ENCODE measurements at places on chromosomes 16 and 17.

DNA sequence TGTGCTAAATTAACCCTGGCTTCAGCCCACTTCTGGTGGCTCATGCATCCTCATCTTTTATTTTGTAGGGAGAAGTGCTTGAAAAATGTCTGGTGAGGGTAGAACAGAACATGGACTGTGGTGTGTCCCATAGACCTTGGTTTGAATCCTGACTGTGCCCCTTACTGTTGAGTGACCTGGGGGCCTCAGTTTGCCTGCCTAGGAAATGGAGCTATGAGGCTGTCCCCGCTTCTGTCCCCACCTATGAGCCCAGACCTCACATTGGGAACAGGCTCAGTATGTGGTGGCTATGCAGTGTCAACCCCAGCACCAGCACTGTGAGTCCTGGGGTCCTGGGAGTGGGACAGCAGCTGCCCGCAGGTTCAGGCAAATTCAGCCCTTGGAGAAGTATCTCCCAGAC, 186.3 kb upstream of the GSE1 start:
- no peak for DNase-seq

- no peak for DNase-seq
Measured at GRCh38 chr16:85395207-85395912, 217.8 kb upstream of the GSE1 start.

DNA sequence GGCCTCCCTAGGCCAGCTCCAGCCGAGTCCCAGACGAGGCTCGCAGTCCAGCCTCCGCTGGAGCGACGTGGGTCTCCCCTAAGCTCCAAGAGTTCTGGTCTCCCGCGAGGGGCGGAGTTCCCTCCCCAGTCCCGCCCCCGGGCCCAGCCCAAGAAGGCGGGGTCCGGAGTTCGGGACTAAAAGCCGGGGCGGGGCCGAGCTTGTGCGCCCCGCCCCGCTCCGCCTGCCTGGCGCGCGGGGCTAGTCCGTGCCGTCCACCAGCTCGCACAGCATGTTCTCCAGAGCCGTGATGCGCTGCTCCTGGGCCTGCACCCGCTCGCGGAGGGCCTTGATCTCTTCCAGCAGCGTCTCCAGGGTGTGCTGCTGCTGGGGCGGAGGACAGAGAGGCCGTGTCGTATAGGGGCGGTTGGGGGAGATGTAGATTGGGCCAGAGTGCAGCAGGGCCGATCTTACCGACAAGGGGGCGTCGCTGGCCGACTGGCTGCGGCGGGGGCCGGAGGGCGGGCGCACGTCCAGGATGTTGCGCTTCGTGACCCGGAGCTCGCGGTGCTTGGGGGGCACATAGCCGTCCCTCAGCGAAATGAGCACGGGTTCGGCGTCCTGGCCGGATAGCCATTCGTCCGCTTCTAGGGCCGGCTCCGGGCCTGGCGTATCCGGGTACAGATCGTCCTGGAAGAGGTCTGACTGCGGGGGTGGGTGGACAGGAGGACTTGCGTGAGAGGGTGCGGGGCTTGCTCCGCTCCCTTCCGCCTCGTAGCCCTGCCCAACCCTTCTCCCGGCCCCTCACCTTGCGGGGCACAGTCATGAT, 7.0 kb downstream of the CORO6 start:
- peak; percentile 74 for DNase-seq

GRCh38 chr16:65032387-65032786, 89.5 kb downstream of the CDH11 start:
- DNase-seq, result no peak

- DNase-seq, result peak; percentile 68
Measured at GRCh38 chr17:41738077-41738800, 3.8 kb upstream of the HAP1 start.

- no peak for DNase-seq
Measured at GRCh38 chr16:54175169-54175551, 111.4 kb downstream of the IRX3 start.

GRCh38 chr17:10105513-10106001, 92.8 kb downstream of the GAS7 start:
- no peak for DNase-seq

GRCh38 chr16:2233872-2234812, 2.1 kb upstream of the DNASE1L2 start:
- DNase-seq, result no peak

- DNase-seq, result no peak
Measured at GRCh38 chr16:80006241-80007215, 406.0 kb upstream of the MAF start.

DNA sequence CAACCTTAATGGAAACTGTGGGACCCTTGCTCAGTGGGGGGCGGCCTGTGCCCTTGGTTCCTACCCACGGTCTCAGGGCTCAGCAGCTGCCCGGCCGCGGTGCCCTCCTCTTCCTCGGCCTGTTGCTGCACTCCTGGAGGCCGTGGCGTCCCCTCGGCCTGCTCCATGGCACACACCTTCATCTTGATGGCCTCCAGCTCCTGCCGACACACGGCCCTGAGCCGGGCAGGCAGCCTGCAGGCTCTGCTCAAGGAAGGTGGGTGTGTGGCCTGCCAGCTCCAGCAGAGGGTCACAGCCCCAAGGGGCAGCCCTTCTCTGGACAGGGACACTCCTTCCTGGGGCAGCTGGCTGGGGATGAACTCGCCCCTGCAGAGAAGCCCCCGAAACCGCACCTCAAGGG, 718 bp downstream of the PABPN1L start:
- no peak for DNase-seq

DNA sequence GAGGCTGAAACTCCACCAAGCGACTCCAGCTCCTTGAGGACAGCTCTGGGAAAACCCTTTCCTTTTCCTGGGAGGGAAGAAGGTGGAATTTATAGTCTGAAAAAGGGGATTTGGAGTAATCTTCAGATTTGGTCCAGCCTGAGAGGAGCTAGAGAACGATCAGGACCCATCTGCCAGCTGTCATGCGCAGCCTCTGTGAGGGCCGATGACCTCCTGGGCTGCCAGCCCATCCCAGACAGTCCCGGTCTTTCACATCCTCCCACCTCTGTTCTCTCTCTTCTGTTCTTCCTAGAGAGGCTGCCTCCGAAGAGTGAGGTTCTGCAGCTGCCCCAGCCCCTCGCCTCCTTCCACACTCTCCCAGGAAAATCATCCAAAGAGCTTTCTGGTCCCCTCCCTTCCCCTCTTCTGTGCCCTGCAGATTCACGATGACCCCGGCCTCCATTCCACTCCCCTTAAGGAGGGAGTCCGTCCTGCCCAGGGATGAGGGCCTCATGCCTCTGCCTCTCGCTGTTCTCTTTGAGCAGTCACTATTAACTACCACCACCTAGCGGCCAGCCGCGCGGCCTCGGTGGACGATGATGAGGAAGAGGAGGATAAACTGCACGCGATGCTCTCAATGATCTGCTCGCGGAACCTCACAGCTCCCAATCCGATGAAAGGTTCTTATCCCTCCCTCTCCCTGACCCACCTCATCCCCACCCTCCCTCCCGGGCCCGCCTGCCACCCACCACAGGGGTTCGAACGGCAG, 29.6 kb downstream of the SGSM2 start:
- DNase-seq, result no peak

GRCh38 chr17:35345926-35346771, 27.3 kb downstream of the SLFN11 start:
- no peak for DNase-seq

- no peak for DNase-seq
Measured at GRCh38 chr16:88904676-88905365, 38.4 kb upstream of the PABPN1L start.

GRCh38 chr17:41965694-41966462, 717 bp upstream of the CNP start:
- peak; percentile 44 for DNase-seq

- no peak for DNase-seq
Measured at GRCh38 chr17:67415291-67415690, 38.2 kb downstream of the PITPNC1 start.

DNA sequence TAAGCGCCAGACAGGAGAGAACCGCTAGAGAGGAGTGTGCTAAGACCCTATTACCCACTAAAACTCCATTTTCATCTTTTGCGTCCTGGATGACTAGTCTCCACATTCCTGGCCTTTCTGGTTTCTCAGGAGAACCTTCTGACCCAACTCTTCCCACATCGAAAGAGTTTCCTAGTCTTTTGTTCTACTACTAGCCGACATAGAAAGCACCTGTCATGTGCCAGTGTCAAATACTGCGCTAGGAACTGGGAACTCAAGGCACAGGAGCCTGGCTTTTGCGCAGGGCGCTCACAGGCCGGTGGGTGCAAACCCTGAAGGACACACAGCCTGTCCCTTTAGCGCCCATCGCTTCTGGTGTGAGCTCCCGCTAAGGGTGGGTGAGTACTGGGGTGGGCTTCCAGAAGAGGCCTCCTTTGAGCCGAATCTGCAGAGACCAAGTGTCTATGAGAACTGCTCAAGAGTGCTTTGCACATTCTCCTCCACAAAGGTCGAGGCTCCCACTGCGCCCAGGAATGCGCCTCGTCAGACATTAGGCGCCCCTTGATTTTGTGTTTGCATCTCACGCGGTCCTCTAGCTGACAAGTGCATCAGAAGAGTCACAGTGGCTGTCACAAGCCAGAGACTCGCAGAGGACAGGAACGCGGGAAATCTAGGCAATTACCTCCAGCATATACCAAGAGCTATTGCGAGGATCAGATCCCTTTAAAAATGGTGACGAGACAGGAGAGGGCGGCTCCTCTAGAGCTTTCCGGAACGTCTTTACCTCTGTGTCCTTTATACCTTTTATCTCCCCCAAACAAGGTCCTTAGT, 2.0 kb upstream of the PSMB3 start:
- no peak for DNase-seq
